Sigmoid colon (tissue), 7 donors: ENCODE measurements at places on chromosomes 7 and 10. TPM values are rescaled to one million over a fixed set of nuclear protein-coding genes. Genes with fewer than 3 reads are reported as not detected.

PMS2 gene
- 3.6 TPM for polyA plus RNA-seq

DLX6 gene
- not detected for polyA plus RNA-seq

SLC13A1 gene
- 0.06 TPM for polyA plus RNA-seq

- DNase-seq = no peak
Measured at GRCh38 chr7:19969859-19970493, 196.6 kb upstream of the TMEM196 start.

DNA sequence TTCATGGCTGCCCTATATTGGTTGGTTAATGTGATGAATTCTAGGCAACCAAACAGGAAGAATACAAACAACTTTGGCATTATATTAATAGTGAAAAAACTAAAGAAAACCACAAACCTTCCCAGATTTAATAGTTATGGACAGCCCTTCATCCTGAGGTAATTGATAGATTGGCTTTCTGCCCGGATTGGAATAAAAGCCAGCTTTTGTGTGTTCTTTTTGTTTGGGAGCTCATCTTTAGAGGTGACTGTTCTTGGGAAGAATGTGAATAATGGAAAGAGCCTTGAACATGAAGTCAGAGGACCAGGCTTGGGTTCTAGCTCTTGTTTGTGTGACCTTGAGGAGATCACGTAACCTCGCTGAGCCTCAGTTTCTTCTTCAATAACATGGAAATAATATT lies 92.3 kb downstream of the VTI1A start:
- DNase-seq = no peak
